Hematopoietic multipotent progenitor cell treated with erythropoietin and hydrocortisone succinate and interleukin-3 and kit ligand, for 8 days (in vitro differentiated cells): ENCODE measurements at places on chromosomes 6 and 20.

DNA sequence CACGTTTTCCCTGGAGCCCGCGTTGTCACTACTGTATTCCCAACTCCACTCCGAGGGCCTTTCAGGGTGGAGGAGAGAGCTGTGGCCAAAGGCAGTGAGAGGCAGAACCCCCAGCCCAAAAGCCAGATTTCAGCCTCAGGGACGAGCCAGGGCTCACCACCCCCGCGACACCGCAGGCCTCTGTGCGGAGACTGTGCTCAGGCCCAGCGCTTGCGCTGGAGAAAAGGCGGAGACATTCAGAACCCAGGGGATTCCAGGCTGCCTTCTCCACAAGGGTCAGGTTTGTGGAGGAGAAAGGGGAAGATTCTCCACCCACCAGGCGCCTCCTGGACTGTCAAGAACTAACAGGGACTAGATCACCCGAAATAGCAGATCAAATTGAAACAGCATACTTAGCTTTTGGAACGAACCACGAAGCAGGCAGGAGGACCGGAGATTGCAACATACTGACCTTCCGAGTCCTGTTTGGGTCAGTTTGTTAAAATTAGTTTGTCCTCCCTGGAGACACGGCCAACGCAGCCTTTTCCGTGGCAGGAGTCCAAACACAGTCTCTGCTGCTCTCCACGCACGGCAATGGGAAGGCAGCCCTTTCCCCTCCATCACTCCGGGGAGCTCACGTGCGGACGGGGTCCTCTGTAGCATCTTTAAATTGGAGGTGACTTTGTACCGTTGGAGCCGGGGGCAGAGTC is 14.4 kb downstream of the DLL1 start:
- no peak for DNase-seq

DNA sequence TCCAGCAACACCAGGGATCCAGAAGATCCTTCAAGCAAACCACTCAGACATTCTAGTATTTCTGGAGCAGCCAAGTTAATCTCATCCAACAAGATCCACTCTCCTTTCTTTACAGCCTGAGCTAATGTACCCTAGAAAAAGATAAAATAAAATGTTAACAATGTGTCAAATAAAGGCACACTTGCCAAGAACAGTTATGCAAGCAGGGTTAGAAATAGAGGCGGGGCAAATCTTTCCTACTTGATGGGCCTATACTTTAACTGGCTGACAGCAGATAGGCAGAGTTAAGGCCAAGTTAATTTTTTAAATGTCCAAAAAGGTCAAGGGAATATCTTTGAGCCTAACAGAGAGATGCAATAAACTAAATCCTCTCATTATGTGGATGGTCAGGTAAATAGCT is 60.8 kb downstream of the MDN1 start:
- DNase-seq, result no peak

DNA sequence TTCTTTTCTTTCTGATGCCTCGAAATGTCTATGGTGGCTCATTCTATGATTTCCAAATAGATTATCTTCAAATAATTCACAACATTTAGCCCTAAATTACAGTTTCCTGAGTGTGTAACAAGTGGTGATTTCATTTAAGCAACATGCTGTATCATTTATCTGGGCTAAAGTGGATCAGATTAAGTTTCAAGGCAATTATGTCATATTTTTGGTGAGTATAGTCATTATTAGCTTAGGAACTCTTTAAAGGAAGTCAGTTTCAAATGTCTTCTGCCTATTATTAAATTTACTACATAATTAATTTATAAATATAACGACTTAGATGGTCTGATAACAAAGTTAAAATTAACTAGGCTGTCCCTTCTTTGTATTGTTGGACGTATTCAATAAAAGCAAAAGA is 847.9 kb upstream of the FLRT3 start:
- DNase-seq, result no peak

DNA sequence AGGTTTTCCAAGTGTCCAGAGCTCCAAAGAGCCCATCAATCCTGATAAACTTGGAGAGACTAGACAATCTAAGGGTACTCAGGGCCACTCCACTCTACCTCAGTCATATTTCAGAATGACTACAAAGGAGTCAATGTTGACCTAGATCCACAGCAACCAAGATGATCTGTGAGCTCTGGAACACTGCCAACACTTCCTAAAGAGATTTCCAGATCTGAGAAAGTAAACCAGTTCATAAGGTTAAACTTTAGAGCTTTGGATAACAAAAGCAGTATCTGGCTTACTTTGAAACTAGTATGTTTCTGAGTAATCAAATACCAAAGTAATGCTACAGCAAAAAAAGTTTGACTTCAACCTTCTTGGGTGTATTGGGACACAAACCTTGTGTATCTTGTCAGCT is 122.7 kb downstream of the BTBD9 start:
- DNase-seq, result no peak

GRCh38 chr20:48892891-48893290 is 28.6 kb upstream of the ARFGEF2 start:
- no peak for DNase-seq

DNA sequence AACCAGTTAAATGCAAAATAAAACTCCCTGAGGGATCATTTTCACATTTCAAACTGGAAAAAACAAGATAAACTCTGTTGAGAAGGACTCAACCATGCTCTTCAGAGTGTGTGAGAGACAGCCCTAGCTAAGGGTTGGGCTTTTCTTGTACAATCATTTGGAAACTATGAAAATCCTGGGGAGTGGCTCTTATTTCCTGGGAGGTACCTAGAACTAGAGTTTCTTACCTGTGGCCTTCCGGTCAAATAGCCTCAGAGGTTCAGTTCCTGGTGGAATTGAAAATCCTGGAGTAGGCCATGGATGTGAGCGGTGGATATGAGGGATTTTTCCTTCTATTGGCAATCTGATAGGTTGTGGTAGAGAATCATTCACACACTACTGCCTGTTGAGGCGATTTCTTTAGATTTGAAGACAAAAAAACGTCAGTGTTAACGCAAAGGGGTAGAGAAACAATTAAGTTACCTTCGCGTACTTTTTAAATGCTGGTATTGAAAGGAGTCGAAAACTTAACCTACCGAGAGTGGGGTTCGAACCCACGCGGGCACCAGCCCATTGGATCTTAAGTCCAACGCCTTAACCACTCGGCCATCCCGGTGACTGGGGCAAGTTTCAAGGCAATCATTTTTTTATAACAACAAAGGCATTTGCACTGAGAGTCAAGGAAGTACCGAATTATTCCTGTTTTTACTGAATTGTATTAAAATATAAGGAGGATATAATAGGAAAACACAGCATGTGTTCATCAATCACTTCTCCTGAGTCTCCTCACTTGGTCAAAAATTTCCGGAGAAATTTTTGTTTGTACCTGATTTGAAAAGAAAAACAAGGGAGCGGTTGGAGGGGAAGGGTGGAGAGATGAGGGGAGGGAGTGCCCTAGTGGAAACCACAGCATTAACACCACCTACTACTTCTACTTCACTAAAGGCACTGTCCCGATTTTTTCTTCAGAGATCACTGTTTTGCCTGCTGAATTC is 191.3 kb downstream of the OR2B2 start:
- DNase-seq, result peak; percentile 46

DNA sequence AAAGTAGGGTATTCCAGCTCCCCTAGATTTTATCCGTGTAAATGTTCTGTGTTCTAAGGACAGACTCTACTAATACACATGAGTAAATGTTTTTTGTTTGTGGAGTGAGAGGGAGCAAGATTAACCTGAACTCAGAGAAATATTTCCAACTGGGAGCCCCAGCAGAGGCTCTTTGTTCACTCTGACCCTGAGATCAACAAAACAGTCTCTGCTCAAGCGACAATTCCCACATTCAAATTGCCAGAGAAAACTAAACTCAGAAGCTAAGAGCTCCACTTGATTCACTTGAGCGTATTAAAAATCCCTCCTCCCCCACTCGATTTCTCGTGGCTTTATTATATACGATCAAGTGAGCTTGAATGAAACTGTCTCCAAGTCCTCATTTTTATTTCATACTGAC is 413.9 kb upstream of the JARID2 start:
- no peak for DNase-seq
